T-helper 17 cell (primary cell): ENCODE measurements at places on chromosomes 3 and 15. TPM values are rescaled to one million over a fixed set of nuclear protein-coding genes. Genes with fewer than 3 reads are reported as not detected.

Gene LAMB2
- 3.3 TPM for total RNA-seq

Gene ROBO1
- not detected for total RNA-seq

Gene TATDN2
- total RNA-seq: 63.7 TPM

Gene HTR3E
- not detected for total RNA-seq

Gene SLC26A6
- total RNA-seq: 16.4 TPM

Gene ACOX2
- total RNA-seq: not detected

Gene CPN2
- total RNA-seq: not detected

Gene CLEC3B
- not detected for total RNA-seq

Gene TOPAZ1
- not detected for total RNA-seq

Gene WWTR1
- 1.2 TPM for total RNA-seq
